ENCODE measurements at places on chromosomes 6 and 20. TPM values are rescaled to one million over a fixed set of nuclear protein-coding genes. Genes with fewer than 3 reads are reported as not detected.

GRCh38 chr6:137387096-137387764, 107.0 kb downstream of the OLIG3 start:
- DNase-seq, result no peak

GRCh38 chr6:70299456-70299855, 3.4 kb downstream of the COL9A1 start:
- no peak for DNase-seq

DNA sequence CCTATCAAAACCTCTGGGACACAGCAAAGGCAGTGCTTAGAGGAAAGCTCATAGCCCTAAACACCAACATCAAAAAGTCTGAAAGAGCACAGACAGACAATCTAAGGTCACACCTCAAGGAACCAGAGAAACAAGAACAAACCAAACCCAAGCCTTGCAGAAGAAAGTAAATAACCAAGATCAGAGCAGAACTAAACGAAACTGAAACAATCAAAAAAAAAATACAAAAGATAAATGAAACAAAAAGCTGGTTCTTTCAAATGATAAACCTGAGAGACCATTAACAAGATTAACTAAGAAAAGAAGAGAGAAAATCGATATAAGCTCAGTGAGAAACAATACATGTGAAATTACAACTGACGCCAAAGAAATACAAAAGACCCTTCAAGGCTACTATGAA, 34.8 kb upstream of the RUNX2 start:
- DNase-seq, result no peak

DNA sequence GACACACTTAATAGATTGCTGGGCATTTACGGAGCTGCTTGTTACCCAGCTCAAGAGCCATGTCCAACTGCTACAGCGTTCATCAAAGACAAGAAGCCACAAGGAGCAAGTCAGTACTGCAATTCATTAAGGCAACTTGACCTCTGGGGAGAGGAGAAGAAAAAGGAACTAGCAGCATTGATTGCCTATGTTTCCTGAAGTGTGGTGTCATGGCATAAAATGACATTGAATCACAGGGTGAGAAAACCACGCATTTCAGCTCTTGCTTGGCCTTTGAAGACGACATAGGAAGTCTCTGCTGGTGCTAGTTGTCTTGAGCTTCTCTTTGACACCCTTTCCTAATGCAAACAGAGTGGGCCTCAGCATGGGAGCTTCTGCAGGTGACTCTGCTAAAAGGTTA, 139.1 kb downstream of the CDH26 start:
- no peak for DNase-seq

GRCh38 chr20:18989736-18990474, 176.3 kb downstream of the SCP2D1 start:
- DNase-seq, result peak; percentile 40

GRCh38 chr6:151297886-151298285, 58.1 kb downstream of the AKAP12 start:
- DNase-seq, result no peak

- no peak for DNase-seq
Observed at GRCh38 chr6:125974214-125974866, 12.0 kb upstream of the TRMT11 start.

HLA-DOB gene
- 0.32 TPM for total RNA-seq

BPHL gene
- 17.3 TPM for total RNA-seq
